A673 (cell line): ENCODE measurements at places on chromosomes 16 and 17.

GRCh38 chr16:84703681-84704080 lies 3.9 kb downstream of the USP10 start:
- peak; percentile 36 for DNase-seq

- DNase-seq: no peak
These were observed 23.5 kb downstream of the CFAP97D1 start for GRCh38 chr17:43803758-43804157.

DNA sequence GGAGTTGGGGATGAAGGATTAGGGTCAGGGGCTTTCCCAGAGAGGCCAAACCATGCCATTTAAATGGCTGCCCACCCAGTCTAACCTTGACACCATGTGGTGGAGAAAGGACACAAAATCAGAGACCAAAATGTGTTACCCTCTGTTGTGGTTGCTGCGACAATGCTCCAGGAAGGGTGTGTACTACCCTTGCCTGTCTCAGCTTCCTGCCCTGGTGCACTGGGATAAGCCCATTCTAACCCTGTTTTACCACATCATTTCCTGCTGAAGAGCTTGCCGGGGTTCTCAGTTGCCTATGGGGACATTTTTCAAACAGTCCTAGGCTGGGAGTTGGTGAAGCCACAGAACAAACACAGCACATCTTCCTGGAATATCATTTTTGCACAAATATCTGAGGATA lies 4.9 kb downstream of the OR4D1 start:
- DNase-seq: no peak

DNA sequence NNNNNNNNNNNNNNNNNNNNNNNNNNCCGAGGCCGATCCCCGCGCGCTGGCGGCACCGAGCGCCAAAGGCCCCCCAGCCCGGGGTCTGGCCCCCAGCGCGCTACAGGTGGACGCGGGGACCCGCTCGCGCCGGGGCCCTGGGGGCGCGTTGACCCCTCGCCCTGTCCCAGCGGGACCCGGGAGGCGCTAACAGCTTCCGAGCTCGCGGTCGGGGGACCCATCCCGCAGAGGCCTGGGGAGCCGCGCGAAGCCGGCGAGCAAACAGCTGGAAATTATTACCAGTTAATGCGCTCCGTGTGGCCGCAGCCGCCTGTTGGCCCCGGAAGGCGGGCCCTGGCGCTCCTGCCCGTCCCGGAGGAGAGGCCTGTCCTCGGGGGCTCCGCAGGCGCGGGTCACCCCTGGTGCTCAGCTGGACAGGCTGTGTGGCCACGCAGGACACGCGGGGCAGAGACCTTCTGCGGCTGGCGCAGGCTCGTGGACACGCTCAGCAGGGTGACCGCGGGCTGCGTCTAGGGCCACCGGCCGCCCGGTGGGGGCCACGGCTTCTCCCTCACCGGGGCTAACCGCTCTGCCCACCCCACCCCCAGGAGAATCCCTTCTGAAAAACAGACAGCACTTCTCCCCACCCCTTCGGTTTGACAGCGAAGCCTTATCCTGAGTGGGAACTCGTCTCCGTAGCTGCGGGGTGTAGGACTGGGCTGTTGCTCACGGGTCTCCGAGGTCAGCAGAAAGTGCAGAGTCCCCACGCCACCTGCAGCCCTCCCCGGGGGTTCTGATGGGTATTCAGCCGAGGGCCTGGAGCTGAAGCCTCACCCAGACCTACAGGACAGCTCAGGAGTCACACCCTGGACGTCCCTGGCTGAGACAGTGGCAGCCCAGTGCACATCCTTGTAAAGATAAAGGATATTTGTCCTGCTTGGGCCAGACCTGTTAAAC lies 138.7 kb upstream of the RPH3AL start:
- DNase-seq: peak; percentile 68

DNA sequence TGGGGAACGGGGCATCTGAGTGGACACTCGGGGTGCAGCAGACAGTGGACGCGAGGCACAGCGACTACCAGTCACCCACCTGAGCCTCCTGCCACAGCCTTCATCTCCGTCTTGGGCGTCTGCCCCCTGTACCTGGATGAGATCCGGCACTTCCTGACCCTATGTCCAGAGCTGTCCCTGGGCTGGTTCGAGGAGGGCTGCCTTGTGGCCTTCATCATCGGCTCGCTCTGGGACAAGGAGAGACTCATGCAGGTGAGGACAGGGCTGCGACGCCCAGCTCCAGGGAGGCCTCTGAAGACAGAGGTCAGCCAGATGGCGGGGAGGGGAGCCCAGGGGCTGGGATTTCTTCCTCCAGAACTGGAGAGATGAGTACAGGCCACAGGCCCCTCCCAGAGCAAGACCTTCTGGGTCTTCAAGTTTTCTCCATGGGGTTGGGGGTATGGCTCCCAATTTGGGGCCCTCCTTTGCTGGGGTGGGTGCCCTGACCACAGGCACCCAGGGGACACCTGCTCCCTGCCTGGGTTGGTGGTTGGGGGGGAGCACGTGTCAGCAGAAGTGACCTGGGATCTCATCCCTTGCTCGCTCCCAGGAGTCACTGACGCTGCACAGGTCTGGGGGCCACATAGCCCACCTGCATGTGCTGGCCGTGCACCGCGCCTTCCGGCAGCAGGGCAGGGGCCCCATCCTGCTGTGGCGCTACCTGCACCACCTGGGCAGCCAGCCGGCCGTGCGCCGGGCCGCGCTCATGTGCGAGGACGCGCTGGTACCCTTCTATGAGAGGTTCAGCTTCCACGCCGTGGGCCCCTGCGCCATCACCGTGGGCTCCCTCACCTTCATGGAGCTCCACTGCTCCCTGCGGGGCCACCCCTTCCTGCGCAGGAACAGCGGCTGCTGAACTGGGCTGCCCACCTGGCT lies 1.9 kb downstream of the AANAT start:
- no peak for DNase-seq

DNA sequence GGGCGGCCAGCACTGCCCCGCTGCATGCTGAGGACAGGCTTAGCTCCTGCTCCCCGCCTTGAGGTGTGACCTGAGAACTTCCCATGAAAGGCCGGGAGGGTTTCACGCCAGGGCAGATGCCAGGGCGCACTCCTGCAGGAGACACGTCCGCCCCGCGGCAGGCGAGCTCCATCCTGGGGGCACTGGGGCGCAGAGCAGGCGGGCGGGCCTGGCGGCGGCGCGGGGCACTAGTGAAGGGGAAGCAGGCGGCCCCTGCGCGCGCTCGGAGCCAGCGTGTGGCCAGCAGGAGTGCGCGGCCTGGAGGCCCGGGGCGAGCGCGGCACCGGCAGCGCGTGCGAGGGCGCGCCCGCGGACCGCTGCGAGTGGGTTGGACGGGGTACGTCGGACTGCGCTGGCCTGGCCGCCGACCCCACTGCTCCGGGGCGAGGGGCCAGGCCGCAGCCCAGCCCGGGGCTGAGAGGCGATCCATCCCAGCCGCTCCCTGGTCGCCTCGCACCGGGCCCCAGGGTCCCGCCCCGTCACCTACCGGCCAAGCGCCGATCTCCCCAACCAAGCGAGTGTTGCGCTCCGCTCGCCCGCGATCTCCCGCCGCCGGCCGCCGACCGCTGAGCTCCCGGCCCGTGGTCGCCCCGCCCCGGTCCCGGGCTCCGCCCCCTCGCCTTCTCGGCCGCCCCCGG lies at the start of gene MAP3K14:
TSS of gene MAP3K14 (minus strand) at position 587 of the 677 bp plus-strand sequence. CDS start 26,275 bp downstream, outside the sequence.
- peak; percentile 48 for DNase-seq

DNA sequence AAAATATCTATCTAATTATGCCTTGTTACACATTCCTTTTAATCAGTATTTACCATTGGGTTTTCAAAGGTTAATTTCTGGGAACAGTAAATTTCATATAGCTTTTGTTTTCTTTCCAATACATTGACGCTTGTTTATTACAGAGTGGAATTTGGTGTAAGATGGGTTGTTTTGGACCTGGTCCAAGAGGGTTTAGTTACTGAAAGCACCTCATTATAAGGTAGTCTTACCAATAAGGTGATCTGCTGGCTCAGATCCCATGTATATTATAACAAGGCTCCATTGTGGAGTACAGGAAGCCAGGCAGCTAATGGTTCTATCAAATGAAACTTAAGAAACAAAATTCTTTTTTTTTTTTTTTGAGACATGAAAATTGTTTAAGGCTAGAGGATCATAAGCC lies 87.3 kb upstream of the NACA2 start:
- DNase-seq: no peak

GRCh38 chr16:56547949-56548567 lies 16.8 kb upstream of the MT4 start:
- DNase-seq: no peak

DNA sequence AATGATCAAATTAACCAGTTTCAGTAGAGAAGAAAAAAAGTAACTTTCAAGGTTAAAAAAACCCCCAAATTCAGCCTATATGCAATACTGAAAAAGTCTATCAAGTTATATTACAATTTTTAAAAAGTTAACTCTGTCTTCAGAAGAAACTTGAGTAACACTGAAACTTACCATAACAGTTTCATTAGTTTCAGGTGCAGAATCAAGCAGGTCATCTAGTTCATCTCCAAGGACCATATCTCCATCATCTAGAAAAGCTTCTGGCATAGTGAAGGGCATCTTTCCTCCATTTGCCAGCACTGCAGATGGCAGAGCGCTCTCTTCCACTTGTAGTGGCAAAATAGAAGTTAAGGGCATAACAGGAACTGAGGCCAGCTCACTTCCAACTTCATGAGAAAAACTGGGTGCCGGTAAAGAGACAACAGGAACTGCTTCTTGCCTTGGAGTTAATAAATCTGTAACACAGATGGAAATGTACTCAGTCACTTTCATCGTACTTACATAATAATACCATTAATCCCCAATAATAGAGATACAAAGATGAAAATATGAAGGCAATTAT lies 22.9 kb downstream of the ZC3H7A start:
- DNase-seq: no peak

GRCh38 chr17:20935740-20936139 lies 107.1 kb downstream of the USP22 start:
- no peak for DNase-seq

DNA sequence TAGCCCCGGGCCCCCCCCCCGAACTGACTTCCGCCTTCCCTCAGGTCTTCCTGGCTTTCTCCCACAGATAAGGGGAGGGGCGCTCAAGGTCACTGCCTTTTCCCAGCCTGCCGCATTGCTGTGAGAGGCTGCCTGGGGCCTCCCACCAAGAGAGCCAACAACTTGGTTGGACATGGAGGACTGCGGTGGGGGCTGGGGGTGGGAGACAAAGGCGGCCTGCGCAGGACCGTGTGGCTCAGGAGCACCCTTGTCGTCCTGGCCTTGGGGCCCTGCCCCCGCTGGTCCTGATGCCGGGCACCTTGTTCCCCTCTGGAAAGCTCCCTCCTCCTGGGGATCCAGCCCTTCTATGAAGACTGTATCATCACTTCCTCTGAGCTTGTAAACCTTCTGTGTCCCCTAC lies 105.6 kb upstream of the FOXF1 start:
- DNase-seq: no peak

GRCh38 chr17:14080847-14081251 lies 11.5 kb downstream of the COX10 start:
- no peak for DNase-seq

- DNase-seq: no peak
These were observed 9.2 kb downstream of the COL1A1 start for GRCh38 chr17:50192144-50192617.

- no peak for DNase-seq
These were observed 21.5 kb upstream of the SPN start for GRCh38 chr16:29641561-29641960.

GRCh38 chr17:79956853-79957252 lies 78.8 kb downstream of the TBC1D16 start:
- DNase-seq: no peak

GRCh38 chr16:77974883-77975282 lies 47.5 kb upstream of the CLEC3A start:
- DNase-seq: no peak
